Muscle of leg (tissue), 16 donors: ENCODE measurements at places on chromosomes 5 and 9. TPM values are rescaled to one million over a fixed set of nuclear protein-coding genes. Genes with fewer than 3 reads are reported as not detected.
A peak's percentile ranks its signal among the peaks of the same experiment; 100 is the strongest.

DNA sequence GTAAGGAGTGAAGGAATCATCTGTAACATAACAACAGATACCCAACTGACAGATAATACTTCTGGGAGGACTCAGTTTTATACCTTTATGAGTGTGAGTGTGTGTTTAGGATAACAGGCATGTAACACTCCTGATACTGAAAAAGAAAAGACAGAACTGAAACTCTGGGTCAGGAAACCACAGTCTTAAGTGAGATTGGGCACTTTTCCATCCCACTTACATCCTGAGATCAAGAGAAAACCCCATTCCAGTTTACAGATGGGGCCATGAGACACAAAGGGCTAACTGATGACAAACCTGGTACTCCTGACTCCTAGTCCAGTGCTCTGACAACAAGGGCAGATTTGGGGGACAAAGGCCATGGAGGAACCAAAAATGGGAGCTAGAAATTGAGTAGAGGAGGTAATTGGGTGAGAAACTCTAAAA lies 18.0 kb downstream of the IL5 start:
- no peaks in the 10 kb centered on the region for H3K36me3 ChIP-seq
- no peak overlapping the region for H3K27ac ChIP-seq
- no peak for DNase-seq
- H3K27me3 ChIP-seq: peaks cover 3% of the 10 kb centered on the region
- no peak overlapping the region for H3K4me3 ChIP-seq

DNA sequence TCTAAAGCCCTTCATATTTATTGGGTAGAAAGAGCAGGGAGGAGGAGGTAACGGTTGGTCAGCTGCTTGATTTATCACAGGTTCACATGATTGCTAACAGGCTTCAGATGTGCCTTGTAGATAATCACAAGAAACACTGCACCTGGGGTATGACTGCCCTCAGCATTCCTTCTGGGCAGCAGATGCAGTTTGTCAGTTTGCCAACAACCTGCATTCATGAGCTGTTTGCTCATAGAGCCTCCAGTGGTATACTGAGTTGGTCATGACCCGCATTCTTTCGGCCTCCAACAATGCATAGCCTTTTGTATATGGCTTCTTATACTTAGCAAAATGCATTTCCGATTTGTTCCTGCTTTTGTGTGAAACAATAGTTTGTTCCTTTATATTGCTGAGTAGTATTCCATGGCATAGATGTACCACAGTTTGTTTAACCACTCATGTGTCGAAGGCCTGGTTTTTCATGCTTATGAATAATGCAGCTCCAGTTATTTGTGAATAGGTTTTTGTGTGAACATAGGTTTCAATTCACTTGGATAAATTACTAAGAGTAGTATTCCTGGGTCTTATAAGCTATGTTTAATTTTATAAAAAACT lies 83.6 kb downstream of the ARHGEF28 start:
- H3K36me3 ChIP-seq: no peaks in the 10 kb centered on the region
- no peaks in the 10 kb centered on the region for H3K4me1 ChIP-seq
- no peaks in the 10 kb centered on the region for H3K27me3 ChIP-seq
- DNase-seq: no peak
- no peak overlapping the region for H3K4me3 ChIP-seq
- H3K27ac ChIP-seq: no peak overlapping the region

DNA sequence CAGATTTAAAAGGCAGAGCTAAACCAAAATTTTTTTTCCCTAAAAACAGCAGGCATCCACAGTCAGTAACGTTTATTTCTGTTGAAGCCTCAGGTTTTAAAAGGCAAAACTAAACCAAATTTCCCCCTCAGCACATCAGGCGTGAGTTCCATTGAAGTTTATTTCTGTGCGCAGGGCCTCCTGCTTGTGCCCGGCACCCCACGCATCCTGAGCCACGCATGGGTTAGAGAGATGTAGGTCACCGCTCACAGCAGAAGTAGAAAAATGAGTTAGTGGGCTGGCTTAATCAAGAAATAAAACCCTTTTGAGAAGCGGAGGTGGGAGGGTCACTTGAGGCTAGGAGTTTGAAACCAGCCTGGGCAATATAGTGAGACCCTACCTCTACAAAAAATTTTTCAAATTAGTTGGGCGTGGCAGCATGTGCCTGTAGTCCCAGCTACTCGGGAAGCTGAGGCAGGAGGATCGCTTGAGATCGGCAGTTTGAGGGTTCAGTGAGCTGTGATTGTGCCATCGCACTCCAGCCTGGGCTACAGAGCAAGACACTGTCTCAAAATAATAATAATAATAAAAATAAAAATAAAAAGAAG lies 75.6 kb upstream of the SPIN1 start:
- H3K27me3 ChIP-seq: no peaks in the 10 kb centered on the region
- H3K4me1 ChIP-seq: peaks cover 5% of the 10 kb centered on the region
- H3K27ac ChIP-seq: no peak overlapping the region

GRCh38 chr5:169893010-169893409 lies 87.3 kb downstream of the INSYN2B start:
- no peak overlapping the region for H3K27ac ChIP-seq
- no peaks in the 10 kb centered on the region for H3K36me3 ChIP-seq
- peaks cover 3% of the 10 kb centered on the region for H3K4me1 ChIP-seq
- H3K27me3 ChIP-seq: no peaks in the 10 kb centered on the region

- H3K4me1 ChIP-seq: peaks cover 16% of the 10 kb centered on the region
- H3K27ac ChIP-seq: peak overlapping the region; percentile 81
- peak overlapping the region; percentile 85 for H3K4me3 ChIP-seq
- H3K36me3 ChIP-seq: no peaks in the 10 kb centered on the region
- DNase-seq: no peak
- H3K27me3 ChIP-seq: no peaks in the 10 kb centered on the region
Measured at GRCh38 chr5:61333954-61334867, 2.2 kb downstream of the ZSWIM6 start.

- DNase-seq: no peak
- H3K4me1 ChIP-seq: no peaks in the 10 kb centered on the region
- H3K27ac ChIP-seq: no peak overlapping the region
Measured at GRCh38 chr5:132049559-132049958, 10.9 kb upstream of the IL3 start.

GRCh38 chr9:88991066-88992034 lies at the start of gene S1PR3:
S1PR3 (plus strand) TSS chr9:88991468; CDS start chr9:89001201, 9,733 bp downstream.
- peak; percentile 93 for DNase-seq
- peak within 1 kb of the TSS; percentile 52 for H3K4me3 ChIP-seq
- H3K27ac ChIP-seq: peak within 1 kb of the TSS; percentile 86
- peaks cover 2% of the 10 kb centered on the region for H3K27me3 ChIP-seq

GRCh38 chr5:56166671-56167385 lies 66.3 kb downstream of the ANKRD55 start:
- H3K4me1 ChIP-seq: peaks cover 12% of the 10 kb centered on the region
- H3K27ac ChIP-seq: no peak overlapping the region
- no peak for DNase-seq
- H3K27me3 ChIP-seq: no peaks in the 10 kb centered on the region
- no peaks in the 10 kb centered on the region for H3K36me3 ChIP-seq

Gene SLC23A1
- 0.04 TPM for total RNA-seq

Gene ADRA1B
- total RNA-seq: 0.13 TPM

Gene MRPS27
- 45.7 TPM for total RNA-seq
